ENCODE measurements at places on chromosomes 3 and 15.

DNA sequence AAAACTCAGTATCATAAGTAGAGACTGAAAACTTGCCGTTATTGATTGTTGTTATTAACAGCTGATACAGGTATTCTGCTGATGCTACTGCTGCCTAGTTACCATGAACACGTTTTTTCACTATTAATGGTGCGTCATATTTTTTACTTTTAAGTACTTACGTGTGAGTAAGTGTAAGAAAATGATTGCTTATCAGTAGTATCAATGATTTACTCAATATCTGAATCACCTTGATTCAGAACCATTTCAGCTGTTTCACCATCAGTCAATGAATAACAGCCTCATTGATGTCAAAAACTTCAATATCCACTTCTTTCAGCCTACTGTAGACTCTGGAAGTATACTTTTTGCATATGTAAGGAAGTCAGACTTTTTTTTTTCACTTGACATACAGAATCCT, 4.7 kb downstream of the CCR8 start:
- no peak for DNase-seq

GRCh38 chr3:125220727-125221429, 8.3 kb upstream of the SLC12A8 start:
- DNase-seq = no peak

GRCh38 chr3:103499132-103499900, 1064.5 kb downstream of the ZPLD1 start:
- no peak for DNase-seq

- DNase-seq = no peak
Measured at GRCh38 chr3:177237206-177237605, 39.9 kb upstream of the TBL1XR1 start.

DNA sequence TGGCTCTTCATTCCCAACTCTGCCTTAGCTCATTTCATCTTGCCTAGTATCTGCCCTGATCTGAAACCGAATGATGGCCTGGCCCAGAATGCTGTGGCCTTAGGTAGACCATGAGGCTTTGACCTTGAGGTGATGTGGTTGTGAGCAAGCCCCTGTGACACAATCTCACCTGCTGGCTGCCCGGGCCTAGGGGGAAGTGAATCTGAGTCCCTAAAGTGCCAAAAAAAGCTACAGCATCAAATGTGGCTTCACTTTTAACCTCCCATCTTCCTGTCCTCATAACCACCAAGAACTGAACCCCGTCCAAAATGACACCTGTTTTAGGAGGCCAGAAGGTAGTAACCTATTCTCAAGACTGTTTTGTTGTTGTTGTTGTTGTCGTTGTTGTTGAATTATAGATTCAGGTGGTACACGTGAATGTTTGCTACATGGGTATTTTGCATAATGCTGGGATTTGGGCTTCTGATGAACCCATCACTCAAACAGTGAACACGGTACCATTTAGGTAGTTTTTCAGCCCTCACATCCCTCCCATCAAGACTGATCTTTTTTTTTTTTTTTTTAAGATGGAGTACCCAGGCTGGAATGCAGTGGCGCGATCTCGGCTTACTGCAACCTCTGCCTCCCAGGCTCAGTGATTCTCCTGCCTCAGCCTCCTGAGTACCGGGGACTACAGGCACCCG, 54.6 kb downstream of the MCCC1 start:
- DNase-seq = no peak

Data from stimulated activated CD4-positive, alpha-beta T cell treated with anti-CD3 and anti-CD28 coated beads, Interleukin-12 subunit alpha, Interleukin-12 subunit beta, amount 100 ng/mL, for 24 hours (primary cell).